Suppressor macrophage treated with lipopolysaccharide for 4 hours (primary cell): ENCODE measurements at places on chromosomes 4 and X.

- no peak for DNase-seq
Observed at GRCh38 chr4:7959078-7959477, 19.4 kb upstream of the AFAP1 start.

GRCh38 chr4:75736862-75737261 is 12.5 kb downstream of the USO1 start:
- no peak for DNase-seq

- DNase-seq: no peak
Observed at GRCh38 chr4:20493761-20494353, 206.4 kb upstream of the PACRGL start.

DNA sequence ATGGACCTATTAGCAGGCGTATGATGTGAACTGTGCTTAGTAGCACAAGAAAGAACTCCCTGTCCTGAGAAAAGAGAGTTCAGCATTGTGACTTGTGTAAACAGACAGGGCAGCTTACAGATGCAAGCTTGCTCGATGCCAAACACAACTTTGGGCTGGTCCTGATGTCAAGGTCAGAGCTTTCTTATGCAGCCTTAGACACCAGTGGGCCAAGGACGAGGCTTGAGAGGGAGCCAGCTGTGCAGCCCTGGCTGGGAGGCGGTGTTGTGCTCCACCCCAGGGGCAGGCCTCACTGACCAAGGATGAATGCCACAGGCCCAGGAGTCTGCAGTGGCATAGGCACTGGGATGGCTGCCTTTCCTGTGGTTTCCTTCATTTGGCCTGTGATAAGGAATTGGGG is 35.4 kb downstream of the JADE1 start:
- no peak for DNase-seq

- no peak for DNase-seq
Observed at GRCh38 chr4:25656031-25656430, 380 bp downstream of the SLC34A2 start.

- DNase-seq: no peak
Observed at GRCh38 chrX:10612215-10612614, 8.2 kb downstream of the MID1 start.

GRCh38 chr4:77367638-77368037 is 210.6 kb downstream of the CCNG2 start:
- no peak for DNase-seq

DNA sequence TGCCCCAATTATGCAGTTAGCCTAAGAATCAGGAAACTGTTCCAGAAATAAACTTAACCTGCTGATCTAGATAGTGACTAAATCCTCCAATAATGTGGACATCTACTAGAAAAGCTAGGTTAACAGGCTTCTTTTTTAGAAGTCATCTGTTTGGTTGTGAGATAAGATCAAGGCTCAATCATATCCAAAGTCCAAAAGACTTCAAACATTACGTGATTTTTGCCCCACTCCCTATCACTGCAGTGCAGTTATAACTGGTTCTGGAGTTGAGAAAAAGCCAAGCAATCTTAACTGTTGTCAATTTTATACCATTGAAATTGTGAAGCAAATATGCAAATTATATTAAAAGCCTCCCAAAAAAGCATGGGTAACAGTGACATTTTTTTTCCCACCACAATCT is 781.4 kb downstream of the KLHL13 start:
- DNase-seq: no peak

GRCh38 chr4:140242357-140243277 is 88.6 kb upstream of the MAML3 start:
- peak; percentile 66 for DNase-seq

DNA sequence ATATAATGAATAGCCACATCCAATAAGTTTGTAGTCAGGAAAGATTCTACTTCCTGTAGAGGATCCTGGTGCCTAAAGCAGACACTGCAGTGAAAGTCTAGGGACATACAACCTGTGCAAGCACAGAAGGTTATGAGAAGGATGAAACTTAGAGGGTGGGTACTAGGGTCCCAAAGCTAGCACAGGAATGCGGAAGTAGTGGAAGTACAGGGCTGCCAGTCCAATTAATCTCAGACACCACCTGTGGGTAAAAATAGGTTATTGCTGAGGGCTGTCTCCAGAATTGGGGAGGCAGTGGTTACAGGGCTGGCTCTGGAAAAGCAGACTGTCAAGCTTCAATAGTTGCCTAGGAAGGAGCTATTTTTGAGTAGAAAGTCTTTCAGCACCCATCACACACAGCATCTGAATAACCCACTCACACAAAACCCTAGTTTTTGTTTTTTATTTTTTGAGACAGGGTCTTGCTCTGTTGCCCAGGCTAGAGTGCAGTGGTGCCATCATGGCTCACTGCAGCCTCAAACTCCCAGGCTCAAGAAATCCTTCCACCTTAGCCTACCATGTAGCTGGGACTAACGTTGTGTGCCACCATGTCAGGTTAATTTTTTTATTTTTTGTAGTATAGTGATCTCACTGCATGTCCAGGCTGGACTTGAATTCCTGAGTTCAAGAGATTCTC is 50.8 kb upstream of the ELF2 start:
- no peak for DNase-seq

- peak; percentile 40 for DNase-seq
Observed at GRCh38 chr4:102500352-102500695, 835 bp upstream of the NFKB1 start.

- DNase-seq: peak; percentile 92
Observed at GRCh38 chrX:2696698-2697215, 5.7 kb downstream of the CD99 start.

- no peak for DNase-seq
Observed at GRCh38 chr4:16158504-16158852, 67.8 kb downstream of the TAPT1 start.

GRCh38 chr4:180449395-180449956 is 1793.7 kb upstream of the TENM3 start:
- DNase-seq: peak; percentile 13

- no peak for DNase-seq
Observed at GRCh38 chr4:158777423-158778155, 8.8 kb downstream of the FNIP2 start.

DNA sequence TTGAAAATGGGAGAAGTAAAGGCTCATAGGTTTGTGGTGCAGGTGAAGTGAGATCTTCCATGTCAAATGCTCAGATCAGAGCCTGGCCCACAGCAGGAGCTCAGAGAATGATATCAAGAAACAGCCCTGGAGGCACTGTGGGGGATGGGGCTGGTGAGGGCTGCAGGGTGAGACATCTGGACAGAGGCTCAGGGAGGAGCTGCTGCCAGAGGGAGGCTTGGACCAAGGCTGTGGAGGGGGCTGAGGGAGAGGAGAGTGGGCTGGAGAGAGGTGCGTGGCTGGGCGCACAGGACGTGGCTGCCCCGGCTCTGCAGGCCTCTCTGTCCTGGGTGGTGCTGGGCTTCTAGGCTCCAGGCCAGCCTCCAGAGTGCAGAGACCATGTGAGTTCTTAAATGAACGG is 5.6 kb downstream of the SORCS2 start:
- DNase-seq: no peak

DNA sequence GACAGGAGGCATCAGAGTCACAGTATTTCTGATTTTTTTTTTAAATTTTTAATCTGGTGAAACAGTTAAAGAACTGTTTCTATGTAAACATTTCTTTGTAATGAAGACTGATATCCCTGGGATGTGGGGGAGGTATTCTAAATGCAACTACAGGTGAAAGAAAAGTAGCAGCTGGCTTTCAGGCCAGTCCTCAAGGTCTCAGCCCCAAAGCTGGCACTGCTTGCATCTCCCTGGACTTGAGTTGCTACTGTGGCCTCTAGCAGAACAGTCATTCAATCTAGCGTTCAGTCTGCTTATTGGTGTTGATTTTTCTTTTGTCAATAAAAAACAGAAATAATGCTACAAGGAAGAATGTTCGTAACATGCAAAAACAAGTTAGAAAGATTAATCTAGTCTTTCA is 4.9 kb downstream of the MBNL3 start:
- DNase-seq: no peak

DNA sequence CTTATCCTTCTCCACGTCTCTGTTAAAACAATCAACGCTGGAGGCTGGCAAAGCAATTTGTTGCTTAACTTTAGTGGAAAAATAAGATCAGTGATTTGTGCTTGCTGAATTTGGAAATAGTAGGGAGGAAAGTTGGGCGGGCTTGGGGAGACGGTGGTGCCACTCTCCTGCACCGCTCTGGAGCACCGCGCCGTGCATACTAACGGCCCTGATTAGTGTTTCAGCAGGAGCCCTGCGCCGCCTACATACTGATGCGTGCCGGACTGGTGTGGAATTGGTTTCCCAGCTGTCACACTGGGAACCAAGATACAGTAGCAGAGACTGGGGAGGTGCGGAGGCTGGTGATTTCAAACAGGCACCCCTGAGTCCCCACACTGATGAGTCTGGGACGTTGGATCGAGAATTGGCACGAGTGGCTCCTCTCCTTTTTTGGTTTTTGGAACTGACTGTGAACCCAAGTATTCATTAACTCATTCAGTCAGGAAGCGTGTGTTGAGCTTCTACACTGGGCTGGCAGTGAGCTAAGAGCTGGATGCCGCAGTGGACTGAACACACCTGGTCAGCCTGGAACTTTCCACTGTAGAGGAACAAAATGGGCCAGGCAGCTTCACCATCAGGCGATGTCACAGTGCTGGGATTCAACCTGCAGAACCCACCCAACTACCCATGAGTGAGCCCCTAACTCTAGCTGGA is 29.0 kb upstream of the PSAPL1 start:
- DNase-seq: no peak

- no peak for DNase-seq
Observed at GRCh38 chr4:101886826-101887225, 96.3 kb downstream of the BANK1 start.

DNA sequence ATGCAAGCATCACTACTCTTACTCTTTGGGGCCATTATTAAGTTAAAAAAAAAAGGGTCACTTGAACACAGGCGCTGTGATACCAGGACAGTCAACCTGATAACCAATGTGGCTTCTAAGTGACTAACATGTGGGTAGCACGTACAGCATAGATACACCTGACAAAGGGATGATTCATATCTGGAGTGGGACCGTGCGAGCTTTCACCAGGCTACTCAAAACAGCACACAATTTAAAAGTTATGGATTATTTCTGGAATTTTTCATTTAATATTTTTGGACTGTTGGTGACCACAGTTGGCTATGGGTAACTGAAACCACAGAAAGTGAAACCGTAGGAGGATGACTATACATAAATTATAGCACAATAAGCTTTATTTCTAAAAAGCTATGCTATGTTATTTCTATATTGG is 113.8 kb upstream of the STIM2 start:
- DNase-seq: peak; percentile 39

DNA sequence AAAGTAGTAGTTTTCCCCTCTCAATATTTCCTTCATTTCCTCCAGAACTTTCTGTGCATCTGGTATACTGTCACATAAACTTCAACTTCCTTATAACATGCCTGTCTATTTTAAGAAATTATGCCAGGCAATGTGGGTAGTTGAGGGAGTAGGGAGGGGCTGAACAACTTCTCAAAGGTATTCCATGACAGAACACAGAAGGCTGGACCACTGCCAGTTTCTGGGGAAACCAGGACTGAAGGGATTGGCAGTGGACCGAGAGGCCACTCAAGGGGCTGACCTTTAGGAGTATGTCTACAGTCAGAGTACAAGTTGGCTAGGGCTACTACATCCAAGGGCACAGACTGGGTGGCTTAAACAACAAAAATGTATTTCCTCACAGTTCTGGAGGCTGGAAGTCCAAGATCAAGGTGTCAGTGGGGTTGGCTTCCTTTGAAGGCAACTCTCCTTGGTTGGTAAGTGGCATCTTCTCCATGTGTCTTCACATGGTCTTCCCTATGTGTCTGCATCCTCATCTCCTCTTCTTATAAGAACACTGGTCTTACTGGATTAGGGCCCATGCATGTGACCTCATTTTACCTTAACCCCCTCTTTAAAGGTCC is 6.9 kb downstream of the SH3RF1 start:
- no peak for DNase-seq

GRCh38 chr4:18675586-18676525 is 654.3 kb upstream of the LCORL start:
- no peak for DNase-seq

DNA sequence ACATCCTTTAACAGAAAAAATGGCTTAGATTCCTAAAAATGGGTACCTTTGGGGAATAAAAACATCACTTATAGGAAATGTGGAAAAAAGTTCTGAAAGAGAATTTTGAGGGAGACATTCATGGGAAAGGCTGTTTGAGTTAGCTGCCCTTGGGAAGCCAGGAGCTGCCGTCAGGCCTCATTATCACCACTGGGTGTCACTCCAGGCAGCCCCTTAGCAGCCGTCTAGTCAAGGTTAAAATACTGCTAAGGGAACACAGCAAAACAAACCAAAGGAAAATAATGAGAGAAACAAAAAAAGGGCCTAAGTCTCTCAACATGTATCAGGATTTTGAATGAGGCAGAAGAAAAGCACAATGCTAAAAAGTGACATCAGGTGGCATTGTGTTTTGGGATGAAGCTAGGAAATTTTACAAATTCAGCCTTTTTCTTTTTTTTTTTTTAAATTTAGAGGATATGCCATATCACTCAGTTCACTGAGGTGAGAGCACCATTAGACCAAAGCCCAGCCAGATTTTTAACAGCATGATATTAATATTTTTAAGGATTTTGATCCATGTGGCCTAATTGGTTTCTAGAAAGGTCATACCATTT is 235.3 kb downstream of the GPAT3 start:
- peak; percentile 23 for DNase-seq

DNA sequence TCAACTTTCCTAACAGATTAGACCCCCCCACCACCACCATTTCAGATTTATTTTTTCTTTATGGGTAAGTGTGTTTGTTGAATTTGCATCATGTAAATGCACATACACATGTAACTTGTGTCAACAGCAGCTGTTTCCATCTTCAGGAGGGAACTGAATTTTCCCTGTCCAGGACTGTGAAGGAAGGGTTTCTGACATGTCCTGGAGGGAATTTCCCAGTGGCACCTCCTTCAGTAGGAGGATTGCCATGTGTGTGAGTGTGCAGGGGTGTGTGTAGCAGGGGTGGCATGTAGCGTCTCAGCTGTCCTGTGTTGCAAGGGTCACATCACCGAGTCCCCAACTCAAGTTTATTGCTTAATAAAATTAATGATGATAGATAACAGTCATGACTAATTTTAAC is 19.7 kb downstream of the HERC6 start:
- peak; percentile 74 for DNase-seq

- DNase-seq: no peak
Observed at GRCh38 chr4:62640296-62640695, 1440.2 kb downstream of the ADGRL3 start.

GRCh38 chrX:119237562-119237942 is 1.5 kb downstream of the PGRMC1 start:
- no peak for DNase-seq

DNA sequence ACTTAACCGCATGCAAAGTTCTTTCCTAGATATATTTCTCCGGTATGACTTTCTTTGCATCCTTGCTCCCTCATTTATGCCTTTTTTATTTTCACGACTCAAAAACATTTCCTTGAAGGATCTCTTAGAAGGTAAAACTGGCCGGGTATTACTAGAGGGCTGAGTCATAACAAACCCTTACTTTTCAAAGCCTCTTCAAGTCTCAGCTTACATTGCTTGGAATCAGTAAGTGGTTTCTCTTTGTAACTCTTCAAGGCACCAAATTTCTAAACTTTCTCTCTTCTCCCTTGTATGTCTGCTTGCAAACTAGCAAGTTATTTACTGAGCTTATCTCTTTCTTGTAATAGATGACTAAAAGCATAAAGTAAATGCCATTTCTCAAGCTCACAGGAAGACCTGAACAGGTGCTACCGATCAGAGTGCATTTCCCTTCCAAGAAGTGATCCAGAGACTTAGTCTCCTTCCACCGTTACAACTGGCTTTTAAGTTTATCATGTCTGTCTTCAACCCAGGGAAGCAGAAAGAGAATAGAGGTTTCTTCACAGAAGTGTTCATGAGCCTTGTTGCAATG is 75.5 kb downstream of the ANXA10 start:
- DNase-seq: no peak

GRCh38 chr4:151199319-151200190 is 77.4 kb upstream of the PRSS48 start:
- no peak for DNase-seq
